ENCODE measurements at places on chromosomes 11 and 22. TPM values are rescaled to one million over a fixed set of nuclear protein-coding genes. Genes with fewer than 3 reads are reported as not detected.

DNA sequence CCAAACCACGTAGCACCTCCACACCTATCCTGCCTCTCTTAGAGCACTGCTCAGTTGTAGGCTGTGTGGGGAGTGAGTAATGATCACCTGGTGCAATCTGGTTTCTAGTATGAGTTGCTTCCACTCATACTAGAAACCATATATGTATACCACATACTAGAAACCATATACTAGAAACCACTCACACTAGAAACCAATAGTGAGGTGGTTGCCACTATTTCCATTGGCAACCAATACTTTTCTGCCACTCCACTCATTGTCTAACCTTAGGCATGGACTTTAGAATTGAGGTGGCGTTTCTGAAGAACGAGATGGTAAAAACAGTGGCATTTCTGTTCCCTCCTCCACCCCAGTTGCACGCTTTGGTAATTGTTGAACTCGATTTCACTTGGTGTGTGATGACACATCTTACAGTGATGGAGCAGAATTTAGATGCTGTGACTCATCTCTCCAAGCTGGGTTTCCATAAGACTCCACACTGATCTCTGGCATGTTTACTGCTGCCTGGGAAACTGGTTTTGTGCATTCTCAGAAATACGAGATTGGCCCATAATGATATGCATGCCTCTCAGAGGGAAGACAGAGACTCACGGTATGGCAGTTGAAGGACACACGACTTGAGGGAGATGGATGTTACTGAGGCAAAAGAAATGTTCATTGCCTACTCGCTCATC is 82.9 kb downstream of the KIRREL3 start:
- no peak for DNase-seq

DNA sequence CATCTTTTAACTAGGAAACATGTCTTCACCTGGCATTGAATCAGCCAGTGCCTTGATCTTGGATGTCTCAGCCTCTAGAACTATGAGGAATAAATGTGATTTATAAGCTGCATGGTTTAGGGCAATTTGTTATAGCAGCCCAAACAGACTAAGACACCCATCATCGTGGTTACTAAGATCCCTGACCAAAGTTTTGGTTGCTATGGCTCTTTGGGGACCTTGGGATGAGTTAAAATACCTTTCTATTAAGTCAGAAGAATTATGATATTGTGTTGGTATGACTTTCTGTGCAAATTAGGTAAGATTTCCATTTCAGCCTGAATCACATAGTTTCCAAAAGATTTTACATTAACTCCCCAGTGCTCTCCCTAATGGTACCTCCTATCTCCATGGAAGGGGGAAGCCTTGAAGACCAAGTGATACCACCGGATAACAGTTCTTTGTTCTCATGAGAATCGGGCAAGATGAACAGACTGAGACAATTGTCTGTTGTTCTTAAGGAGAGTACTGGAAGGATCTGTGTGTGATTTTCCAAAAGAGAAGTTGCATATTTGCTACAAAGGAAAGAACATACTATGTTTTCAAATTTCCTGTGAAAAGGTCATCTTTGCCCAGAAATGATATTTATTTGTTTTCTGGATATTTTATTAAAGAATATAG is 60.4 kb upstream of the UBASH3B start:
- DNase-seq, result no peak

DNA sequence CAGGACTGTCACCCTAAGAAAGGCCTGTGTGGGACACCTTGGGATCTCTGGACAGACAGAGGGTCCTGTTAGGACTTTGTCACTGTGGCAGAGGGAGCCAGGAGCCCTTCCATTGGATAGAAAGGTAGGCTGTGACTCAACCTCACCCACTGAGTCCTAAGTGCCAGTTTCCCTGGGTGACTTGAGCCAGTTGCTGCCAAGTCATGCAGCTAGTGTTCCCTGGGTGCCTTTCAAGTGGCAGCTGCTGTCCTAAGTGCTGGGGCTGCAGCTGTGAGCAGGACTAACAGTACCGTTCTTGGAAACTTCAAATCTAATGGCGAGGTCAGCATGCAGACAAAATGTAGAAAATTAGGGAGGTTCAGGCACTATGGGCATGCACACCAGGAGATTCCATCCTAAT is 393.7 kb downstream of the TMEM135 start:
- no peak for DNase-seq

- no peak for DNase-seq
Measured at GRCh38 chr11:107830915-107831540, 27.6 kb downstream of the SLC35F2 start.

TUBA8 gene
- not detected for total RNA-seq

OR5AL1 gene
- not detected for total RNA-seq

KIF18A gene
- total RNA-seq, result 1.8 TPM

Data from transverse colon (tissue), 4 donors.